Mammary epithelial cell (primary cell): ENCODE measurements at places on chromosomes 6 and 20.

GRCh38 chr6:37083243-37084138, 78.0 kb downstream of the FGD2 start:
- DNase-seq, result peak; percentile 76

- no peak for DNase-seq
Measured at GRCh38 chr6:35007016-35007415, 118.0 kb downstream of the ANKS1A start.

DNA sequence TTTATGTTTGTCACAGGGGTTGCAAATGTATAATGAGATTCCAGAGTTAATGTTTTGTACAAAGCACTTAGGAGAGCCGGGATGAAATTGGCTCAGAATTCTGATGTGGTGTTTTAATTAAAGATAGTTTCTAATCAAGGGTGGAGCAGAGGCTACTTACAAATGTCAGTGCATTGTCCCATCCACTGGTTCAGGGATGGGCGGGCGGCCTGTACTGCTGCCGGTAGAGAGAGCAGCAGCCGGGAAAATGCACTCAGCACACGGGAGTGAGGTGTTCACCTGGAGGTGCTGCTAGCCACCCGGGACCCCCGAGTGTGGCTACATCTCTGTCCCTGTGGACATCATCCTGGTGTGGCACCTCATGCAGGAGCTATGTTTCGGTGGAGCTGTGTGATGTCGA, 193.3 kb downstream of the QKI start:
- no peak for DNase-seq

DNA sequence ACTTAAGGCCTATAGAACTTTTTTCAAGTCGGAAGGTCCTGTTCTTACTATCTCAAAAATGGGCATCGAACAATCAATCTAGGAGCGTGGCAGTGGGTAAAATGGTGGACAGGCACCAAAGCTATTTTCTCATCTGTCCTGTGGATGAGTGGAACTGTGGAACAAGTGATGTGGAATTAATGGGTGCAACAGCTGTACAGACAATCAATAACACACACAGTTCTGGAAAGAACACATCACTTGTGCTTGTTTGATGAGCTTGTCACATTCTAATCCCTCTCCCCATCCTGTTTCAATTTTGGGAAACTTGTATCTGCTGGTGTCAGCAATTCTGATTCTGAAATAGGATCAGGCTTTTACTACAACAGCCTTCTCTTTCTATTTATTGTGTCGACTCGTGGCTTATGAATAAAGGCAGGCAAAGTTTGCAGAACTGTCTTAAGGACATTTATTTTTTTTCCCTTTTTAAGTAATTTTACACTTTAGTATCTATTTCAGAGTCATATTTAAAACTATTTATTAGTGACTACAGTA, 11.5 kb downstream of the RBM24 start:
- DNase-seq, result no peak

GRCh38 chr6:20751293-20751935, 217.2 kb downstream of the CDKAL1 start:
- DNase-seq, result no peak

- no peak for DNase-seq
Measured at GRCh38 chr20:19453410-19453809, 241.0 kb downstream of the SLC24A3 start.

DNA sequence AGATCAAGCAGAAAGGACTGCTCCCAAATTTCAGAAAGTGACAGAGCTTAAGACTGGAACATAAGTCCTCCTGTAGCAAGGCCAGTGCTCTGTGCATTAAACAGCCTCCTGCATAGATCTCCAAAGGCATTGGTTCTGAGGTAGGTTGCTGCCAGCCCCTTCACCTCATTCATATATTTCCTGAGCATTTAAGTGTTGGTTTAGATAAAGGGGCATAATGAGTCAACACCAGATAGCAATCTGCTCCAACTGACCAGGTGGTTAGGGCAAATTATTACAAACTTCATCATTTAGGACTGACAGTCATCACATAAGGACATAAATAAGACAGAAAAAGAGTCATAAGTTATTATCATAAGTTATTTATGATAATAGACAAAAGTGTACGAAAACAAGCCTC, 10.7 kb downstream of the PTPRK start:
- DNase-seq, result no peak

GRCh38 chr6:144320741-144321140, 35.6 kb downstream of the UTRN start:
- no peak for DNase-seq

DNA sequence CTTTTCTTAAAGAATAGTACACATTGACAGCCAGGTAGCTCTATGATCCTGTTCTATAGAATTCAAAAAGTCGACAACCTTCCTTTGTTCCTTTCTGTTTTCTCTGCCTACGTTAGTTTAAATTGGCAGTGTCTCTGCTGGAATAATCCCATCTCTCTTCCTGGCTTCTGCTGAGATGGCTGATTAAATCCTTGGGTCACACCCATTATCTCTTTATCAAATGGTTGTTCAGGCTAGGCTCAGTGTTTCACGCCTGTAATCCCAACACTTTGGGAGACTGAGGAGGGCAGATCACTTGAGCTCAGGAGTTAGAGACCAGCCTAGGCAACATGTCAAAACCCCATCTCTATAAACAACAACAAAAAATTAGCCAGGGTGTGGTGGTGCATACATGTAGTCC, 44.4 kb downstream of the HFE start:
- DNase-seq, result no peak

DNA sequence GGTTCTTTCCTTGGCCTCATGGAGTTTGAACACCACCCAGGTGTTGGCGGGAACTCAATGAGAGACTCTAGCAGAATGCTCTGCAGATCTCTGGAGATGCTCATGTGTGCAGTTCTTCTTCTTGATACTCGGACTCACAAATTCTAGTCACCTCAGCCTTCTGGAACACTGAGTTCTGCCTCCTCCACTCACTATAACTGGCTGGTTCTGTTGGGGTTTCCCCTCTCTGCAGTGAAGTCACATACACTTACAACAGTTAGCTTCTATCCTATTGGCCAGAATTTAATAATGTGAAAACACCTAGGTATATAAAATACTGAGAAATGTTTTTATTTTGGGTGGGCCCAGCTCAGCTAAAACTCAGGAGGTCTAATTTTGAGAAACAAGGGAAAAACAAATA, 109.6 kb upstream of the HIVEP1 start:
- no peak for DNase-seq

DNA sequence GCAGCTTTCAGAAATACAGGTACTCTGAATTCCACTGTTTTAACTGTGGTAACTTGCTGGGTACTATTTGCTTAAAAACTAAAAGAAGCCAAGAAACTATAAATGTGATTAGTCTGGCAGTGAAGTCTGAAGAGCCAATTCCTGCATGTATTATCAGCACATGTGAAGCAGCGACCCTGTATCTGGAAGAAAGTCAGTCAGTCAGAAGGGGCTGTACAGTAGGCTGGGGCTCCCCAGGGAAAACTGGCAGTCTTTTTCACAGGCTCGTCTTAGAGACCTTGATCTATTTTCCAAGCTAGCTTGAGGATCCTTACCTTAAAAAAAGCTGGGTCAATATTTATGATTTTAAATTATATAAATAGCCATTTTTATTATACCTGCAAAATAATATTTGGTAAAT, 104.9 kb downstream of the PDSS2 start:
- no peak for DNase-seq

DNA sequence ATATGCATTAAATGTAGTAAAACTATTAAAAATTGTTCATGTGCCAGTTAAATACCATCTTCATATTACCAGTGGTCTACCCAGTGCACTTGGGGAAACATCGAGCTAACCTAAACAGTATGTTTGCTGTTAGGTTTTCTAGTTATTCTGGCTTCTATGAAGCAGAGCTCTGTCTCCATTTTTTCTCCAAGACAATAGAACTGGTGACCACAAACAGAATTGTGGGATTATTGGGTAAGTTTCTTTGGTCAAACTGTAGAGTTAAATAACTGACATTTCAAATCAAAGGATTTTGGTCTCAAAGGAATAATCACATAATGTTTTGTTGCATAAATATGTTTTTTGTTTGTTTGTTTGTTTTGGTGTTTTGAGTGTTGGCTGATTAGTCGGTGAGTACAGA, 40.5 kb upstream of the EDN3 start:
- DNase-seq, result no peak

DNA sequence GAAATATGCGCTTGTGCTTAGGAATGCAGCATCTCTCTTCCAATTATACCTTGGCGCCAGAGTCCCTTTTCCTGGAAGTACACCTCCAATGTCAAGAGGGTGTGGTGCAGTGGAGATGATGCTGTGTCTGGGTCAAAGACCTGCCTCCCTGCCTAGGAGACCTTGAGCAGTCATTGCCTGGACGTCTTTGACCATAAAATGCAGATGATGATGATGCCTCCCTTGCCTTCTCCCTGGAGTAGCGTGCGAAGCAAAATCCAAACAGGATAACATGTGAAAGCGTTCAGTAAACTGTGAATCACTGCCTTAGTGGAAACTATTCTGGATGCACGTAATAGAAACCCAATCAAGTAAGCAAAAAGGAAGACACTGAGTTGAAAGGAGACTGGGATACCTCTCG, 97.4 kb upstream of the ARMC2 start:
- DNase-seq, result no peak

GRCh38 chr20:36248836-36249235, 12.6 kb downstream of the AAR2 start:
- DNase-seq, result no peak

DNA sequence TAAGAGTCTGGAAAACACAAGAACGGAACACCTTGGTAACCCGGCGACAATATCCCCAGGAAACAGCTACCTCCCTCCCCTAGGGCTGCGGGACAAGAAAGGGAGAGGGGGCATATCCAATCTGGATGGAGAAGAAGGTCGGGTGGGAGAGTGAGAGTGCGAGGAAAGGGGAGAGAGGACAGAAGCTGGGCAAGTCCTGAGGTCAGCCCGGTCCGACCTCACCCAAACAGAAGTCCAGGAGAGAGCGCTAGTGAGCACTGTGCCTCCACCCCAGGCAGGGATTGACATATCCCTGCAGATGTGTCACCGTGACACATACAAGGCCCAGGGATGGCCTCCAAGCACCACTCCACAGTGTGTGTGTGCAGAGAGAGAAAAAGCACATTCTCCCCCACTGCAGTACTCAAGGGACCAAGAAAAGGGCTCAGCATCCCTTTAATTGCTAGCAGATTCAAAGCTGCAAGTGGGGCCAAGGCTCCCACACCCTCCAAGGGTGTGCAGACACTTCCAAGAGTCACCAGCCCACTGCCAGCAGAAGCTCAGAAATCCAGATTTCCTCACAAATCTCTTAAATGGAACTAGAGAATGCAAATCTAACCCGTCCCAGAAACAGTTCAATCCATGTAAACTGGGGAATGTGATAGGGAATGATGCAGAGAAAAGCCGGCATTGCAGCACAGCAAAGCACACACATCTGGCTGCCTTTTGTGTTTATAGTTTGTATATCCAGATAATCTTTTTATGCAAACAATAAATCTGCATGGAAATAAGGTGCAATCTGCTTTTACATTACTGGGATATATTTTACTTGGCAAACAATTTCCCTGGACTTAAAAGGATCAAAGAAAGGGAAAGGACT, 3.1 kb downstream of the PXDC1 start:
- peak; percentile 65 for DNase-seq
